Regular cardiac myocyte (primary cell): ENCODE measurements at places on chromosomes 6 and 20. TPM values are rescaled to one million over a fixed set of nuclear protein-coding genes. Genes with fewer than 3 reads are reported as not detected.

PTGIS gene
- total RNA-seq = 39.9 and 191 TPM in 2 replicates

TREML2 gene
- under 0.01 TPM in 1 of 2 replicates, not detected in the other for total RNA-seq

MOXD1 gene
- 29.3 and 135 TPM in 2 replicates for total RNA-seq

SRSF12 gene
- under 0.01 and 0.28 TPM in 2 replicates for total RNA-seq

PRSS16 gene
- total RNA-seq = 0.19 and 0.28 TPM in 2 replicates

BMP6 gene
- total RNA-seq = 22.0 and 47.4 TPM in 2 replicates

OR14J1 gene
- not detected in 2 replicates for total RNA-seq

COL19A1 gene
- under 0.01 and 1.4 TPM in 2 replicates for total RNA-seq

VSX1 gene
- not detected in 2 replicates for total RNA-seq

RNF39 gene
- 0.28 TPM in 1 of 2 replicates, not detected in the other for total RNA-seq

BTN1A1 gene
- under 0.01 TPM in 1 of 2 replicates, not detected in the other for total RNA-seq

RIMS1 gene
- total RNA-seq = 17.1 and 39.5 TPM in 2 replicates

GTSF1L gene
- not detected in 2 replicates for total RNA-seq

PTPN1 gene
- total RNA-seq = 22.3 and 34.1 TPM in 2 replicates

MROH8 gene
- 0.38 and 0.56 TPM in 2 replicates for total RNA-seq

PRICKLE4 gene
- total RNA-seq = 0.19 and 0.56 TPM in 2 replicates

NRN1 gene
- total RNA-seq = under 0.01 TPM in 2 replicates

CEP85L gene
- 12.8 and 18.3 TPM in 2 replicates for total RNA-seq

MUC22 gene
- total RNA-seq = not detected in 2 replicates

MATN4 gene
- 0.19 TPM in 1 of 2 replicates, not detected in the other for total RNA-seq

TMEM217 gene
- 1.2 and 2.5 TPM in 2 replicates for total RNA-seq

ZBP1 gene
- total RNA-seq = not detected in 2 replicates

KCNK16 gene
- not detected in 2 replicates for total RNA-seq
